ENCODE measurements at places on chromosomes 13 and 19. TPM values are rescaled to one million over a fixed set of nuclear protein-coding genes. Genes with fewer than 3 reads are reported as not detected.

Gene RAVER1
- 92.8 TPM for total RNA-seq

Gene CEACAM7
- not detected for total RNA-seq

Gene CD177
- total RNA-seq = not detected

- peaks cover 26% of the 10 kb centered on the region for H3K36me3 ChIP-seq
- DNase-seq = peak; percentile 77
- H3K4me3 ChIP-seq = peak within 1 kb of the TSS; percentile 96
- H3K27me3 ChIP-seq = no peaks in the 10 kb centered on the region
- H3K27ac ChIP-seq = peak within 1 kb of the TSS; percentile 99
These were observed at the start of gene TRIP10 for GRCh38 chr19:6739390-6739882. TRIP10 (plus strand) TSS chr19:6739680; CDS start chr19:6739762, 82 bp downstream.

GRCh38 chr19:9913237-9914000, 22.9 kb downstream of the OLFM2 start:
- no peak overlapping the region for H3K4me3 ChIP-seq
- H3K4me1 ChIP-seq = peaks cover 17% of the 10 kb centered on the region
- H3K27me3 ChIP-seq = peaks cover 17% of the 10 kb centered on the region
- DNase-seq = no peak

- no peak for DNase-seq
- no peak overlapping the region for H3K27ac ChIP-seq
- H3K36me3 ChIP-seq = no peaks in the 10 kb centered on the region
- H3K27me3 ChIP-seq = no peaks in the 10 kb centered on the region
- H3K4me1 ChIP-seq = no peaks in the 10 kb centered on the region
These were observed 12.9 kb upstream of the PCCA start for GRCh38 chr13:100075700-100076587.

DNA sequence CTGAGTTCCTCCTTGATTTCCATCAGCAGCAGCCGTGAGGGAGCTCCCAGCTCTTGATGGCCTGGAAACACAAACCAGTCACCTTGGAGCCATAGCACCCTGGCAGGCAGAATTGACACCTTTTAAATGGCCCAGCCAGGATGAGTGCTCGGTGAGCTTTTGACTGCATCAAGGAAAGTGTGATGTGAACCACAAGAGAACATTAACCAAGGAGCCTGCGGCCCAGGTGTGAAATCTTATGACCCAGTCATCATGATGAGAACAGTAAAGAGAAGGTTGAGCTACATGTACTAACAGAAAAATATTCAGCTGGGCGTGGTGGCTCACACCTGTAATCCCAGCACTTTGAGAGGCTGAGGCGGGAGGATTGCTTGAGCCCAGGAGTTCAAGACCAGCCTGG, 22.8 kb downstream of the SUGP2 start:
- no peaks in the 10 kb centered on the region for H3K27me3 ChIP-seq
- peaks cover 41% of the 10 kb centered on the region for H3K36me3 ChIP-seq
- no peak for DNase-seq
- H3K27ac ChIP-seq = no peak overlapping the region
- no peaks in the 10 kb centered on the region for H3K4me1 ChIP-seq
- H3K4me3 ChIP-seq = no peak overlapping the region

GRCh38 chr13:102905905-102906771, 60.3 kb downstream of the ERCC5 start:
- no peaks in the 10 kb centered on the region for H3K36me3 ChIP-seq
- H3K27me3 ChIP-seq = peaks cover 9% of the 10 kb centered on the region
- no peaks in the 10 kb centered on the region for H3K4me1 ChIP-seq
- no peak overlapping the region for H3K27ac ChIP-seq
- no peak overlapping the region for H3K4me3 ChIP-seq

GRCh38 chr13:68872338-68872737, 1235.3 kb upstream of the ATXN8OS start:
- DNase-seq = no peak
- no peak overlapping the region for H3K4me3 ChIP-seq
- H3K36me3 ChIP-seq = no peaks in the 10 kb centered on the region

Gene CEACAM20
- total RNA-seq = not detected

DNA sequence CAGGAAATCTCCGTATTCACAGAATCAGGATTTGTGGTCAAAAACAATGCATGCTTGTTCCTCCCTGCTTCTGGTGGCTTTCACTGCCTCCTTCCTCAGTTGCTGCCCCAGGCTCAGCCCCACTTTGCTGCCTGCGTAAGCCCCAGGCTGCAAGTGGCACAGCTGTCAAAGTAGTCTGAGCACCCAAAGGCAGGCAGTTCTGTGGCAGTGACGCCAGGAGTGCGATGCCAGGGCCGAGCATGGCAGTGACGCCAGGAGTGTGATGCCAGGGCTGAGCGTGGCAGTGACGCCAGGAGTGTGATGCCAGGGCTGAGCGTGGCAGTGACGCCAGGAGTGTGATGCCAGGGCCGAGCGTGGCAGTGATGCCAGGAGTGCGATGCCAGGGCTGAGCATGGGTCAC, 77.3 kb upstream of the GPR183 start:
- H3K27me3 ChIP-seq = peaks cover 2% of the 10 kb centered on the region
- H3K4me1 ChIP-seq = peaks cover 66% of the 10 kb centered on the region
- peak overlapping the region; percentile 36 for H3K27ac ChIP-seq
- H3K4me3 ChIP-seq = no peak overlapping the region
- no peak for DNase-seq

GRCh38 chr13:42814868-42815267, 33.5 kb downstream of the FAM216B start:
- no peak overlapping the region for H3K4me3 ChIP-seq
- no peaks in the 10 kb centered on the region for H3K36me3 ChIP-seq
- H3K27me3 ChIP-seq = peaks cover 10% of the 10 kb centered on the region
- peak overlapping the region; percentile 13 for H3K27ac ChIP-seq

Gene SIX5
- total RNA-seq = 3.7 TPM

GRCh38 chr19:15418579-15419412, at the start of gene AKAP8L:
AKAP8L (minus strand) TSS chr19:15418988; CDS start chr19:15418923, 65 bp downstream.
- peak within 1 kb of the TSS; percentile 98 for H3K4me3 ChIP-seq
- peaks cover 30% of the 10 kb centered on the region for H3K36me3 ChIP-seq
- peak within 1 kb of the TSS; percentile 89 for H3K27ac ChIP-seq
- peak; percentile 98 for DNase-seq
- H3K4me1 ChIP-seq = peaks cover 18% of the 10 kb centered on the region

GRCh38 chr19:10882108-10882457, 10.7 kb downstream of the CARM1 start:
- DNase-seq = no peak
- peaks cover 6% of the 10 kb centered on the region for H3K36me3 ChIP-seq
- peaks cover 19% of the 10 kb centered on the region for H3K4me1 ChIP-seq
- H3K27ac ChIP-seq = no peak overlapping the region
- H3K4me3 ChIP-seq = no peak overlapping the region

Gene BRME1
- total RNA-seq = 16.6 TPM

Data from activated T-helper 1 cell treated with anti-CD3 and anti-CD28 coated beads, Interleukin-12 subunit alpha, Interleukin-12 subunit beta, Interleukin-2, Interleukin-4 antibody, amounts not matched to agents 30 ng/mL and 10 ng/mL and 1 ng/mL, durations not matched to agents 14 hours and 24 hours and 36 hours (primary cell).